Stimulated activated CD8-positive, alpha-beta memory T cell treated with anti-CD3 and anti-CD28 coated beads, Interleukin-4, amount 100 ng/mL, for 1 hour (primary cell): ENCODE measurements at places on chromosomes 5 and 9.

DNA sequence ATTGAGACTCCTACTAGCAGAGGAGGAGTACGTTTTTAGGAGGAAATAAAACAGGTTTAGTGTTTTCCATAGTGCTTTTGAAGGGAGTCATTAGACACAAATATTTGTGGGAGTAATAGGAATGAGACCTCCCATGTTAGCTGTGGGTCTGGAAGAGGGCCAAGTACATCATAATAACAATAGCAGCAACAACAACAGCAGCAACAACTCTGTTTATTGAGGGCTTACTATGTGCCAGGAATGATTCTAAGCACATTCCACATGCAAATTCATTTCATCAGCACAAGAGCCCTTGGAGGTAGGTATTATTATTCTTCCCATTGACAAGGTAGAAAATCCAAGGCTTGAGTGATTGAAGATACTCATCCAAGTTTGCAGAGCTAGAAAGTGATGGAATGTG lies 384.2 kb upstream of the RPS23 start:
- DNase-seq: no peak

DNA sequence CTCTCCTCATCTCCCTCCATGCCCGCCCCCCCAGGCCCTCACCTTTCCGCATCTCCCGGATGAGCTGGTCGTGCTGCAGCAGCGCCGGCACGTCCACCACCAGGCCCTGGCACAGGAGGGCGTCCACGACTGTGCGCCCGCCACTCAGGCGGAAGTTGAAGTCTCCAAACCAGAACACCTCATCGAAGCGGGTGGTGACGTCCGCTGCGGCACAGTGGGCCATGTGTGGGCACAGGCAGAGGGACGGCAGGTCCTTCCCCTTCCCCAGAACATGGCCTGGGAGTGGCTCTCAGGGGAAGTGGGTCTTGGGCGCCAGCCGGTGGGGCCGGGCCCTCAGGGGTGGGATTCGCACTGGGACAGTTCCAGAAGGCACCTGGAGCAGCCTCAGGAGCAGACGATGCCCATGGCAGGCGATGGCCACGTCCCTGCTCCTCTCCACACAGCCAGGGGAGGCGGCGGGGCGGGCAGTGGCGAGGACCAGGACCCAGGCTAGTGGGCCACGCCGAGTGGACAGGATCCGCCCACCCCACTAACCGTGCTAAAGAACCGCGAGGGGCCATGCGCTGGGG lies 7.8 kb downstream of the INPP5E start:
- DNase-seq: no peak

DNA sequence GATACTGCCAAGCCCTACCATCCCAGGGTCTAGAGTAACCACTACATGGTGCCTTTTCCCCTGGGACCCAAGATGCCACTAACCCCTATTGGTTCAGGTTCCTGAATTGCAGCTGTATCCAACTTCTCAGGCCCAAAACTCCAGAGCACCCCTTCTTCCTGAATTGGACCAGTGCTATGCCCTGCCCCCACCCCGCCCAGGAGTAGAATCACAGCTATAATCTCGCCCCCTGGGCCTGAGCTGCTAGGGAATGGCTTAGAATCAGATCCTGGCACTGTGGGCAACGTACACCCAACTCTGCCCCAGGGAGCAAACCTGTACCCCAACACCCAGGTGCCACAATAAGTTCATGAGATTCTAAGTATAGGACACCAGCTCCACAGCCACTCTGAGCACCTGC lies 206.3 kb downstream of the CACNA1B start:
- DNase-seq: no peak

GRCh38 chr5:128424646-128425045 lies 113.4 kb downstream of the FBN2 start:
- DNase-seq: no peak

DNA sequence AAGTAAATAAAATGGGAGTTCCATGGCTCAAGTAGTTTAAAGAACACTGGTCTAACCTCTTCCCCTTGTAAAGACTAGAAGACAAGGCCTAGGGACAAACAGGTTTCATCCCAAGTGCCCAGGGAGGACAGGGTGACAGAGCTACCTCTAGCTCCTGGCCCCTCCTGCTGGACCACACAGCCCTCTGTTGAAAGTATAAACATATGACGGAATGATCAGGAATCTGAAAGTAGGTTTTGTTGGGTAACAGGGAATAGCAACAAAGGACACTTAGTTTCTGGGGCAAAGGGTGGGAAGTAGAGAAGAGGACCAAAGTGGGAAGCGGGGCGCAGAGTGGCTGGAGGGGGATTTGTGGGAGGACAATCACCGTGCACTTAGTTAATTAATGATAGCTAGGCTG lies 67.0 kb upstream of the DAB2IP start:
- no peak for DNase-seq

- DNase-seq: no peak
Measured at GRCh38 chr5:61532983-61533382, 200.9 kb downstream of the ZSWIM6 start.

DNA sequence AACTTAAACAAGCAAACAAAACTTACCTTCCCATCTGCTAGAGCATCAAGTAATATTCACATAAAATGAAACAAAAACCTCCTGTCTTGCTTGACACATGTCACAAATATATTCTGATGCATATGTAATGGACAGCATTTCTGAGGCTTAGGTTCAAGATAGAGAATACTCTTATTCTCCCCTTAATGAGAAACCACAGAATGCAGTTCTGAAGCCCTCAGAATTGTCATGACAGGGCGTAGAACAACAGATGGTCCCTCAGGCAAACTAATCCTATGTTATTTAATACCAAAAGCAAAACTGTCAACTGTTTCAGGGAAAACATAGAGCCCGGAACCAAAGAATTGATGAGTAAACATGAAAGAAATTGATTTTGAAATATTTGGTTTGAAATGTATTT lies 229.9 kb upstream of the RIOK2 start:
- DNase-seq: no peak

GRCh38 chr5:138458384-138458783 lies 6.9 kb upstream of the EGR1 start:
- no peak for DNase-seq

GRCh38 chr5:54531546-54531945 lies 14.0 kb downstream of the SNX18 start:
- no peak for DNase-seq

GRCh38 chr5:139605887-139606286 lies 42.3 kb upstream of the CXXC5 start:
- DNase-seq: no peak

- no peak for DNase-seq
Measured at GRCh38 chr9:134916161-134916665, 1.5 kb downstream of the FCN1 start.

DNA sequence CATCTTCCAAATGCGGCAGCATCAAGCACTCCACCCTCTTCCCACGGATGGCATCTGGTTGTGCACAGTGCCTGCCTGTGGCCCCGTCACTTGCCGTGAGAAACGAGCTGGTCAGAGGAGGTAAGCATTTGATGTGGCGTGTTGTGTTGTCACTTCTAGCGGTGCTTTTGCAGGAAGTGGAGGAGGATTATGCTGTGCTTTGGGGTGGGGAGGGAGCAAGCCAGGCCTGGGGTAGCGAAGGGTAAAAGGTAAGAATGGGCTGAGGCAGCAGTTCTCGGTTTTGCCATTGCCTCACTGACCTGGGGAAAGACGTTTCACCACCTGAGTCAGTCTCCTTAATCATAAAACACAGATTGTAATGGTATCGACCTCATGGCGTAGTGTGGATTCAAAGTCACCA lies 2.3 kb upstream of the POMT1 start:
- DNase-seq: peak; percentile 20

GRCh38 chr5:160001457-160001856 lies 7.5 kb upstream of the TTC1 start:
- no peak for DNase-seq

GRCh38 chr5:98840946-98841345 lies 67.5 kb downstream of the RGMB start:
- no peak for DNase-seq

DNA sequence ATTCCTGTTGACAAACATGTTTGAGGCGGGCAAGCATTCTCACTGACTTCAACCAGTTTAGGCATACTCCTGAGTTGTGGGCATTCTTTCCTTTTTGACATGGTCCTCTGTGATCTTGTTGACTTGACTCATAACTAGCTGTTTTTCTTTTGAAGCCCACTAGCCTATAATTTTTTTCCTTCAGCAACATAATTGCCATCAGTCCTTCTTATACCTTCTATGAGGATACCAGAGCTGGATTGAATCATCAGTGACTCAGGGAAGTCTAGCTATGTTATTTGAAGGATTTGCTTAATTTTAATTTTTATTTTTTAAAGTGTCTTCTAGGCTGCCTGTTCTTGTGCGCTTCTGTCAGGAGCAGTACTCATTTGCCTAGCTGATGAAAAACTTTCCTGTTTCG lies 259.5 kb downstream of the NR3C1 start:
- no peak for DNase-seq

- DNase-seq: no peak
Measured at GRCh38 chr9:124297551-124297901, 39.8 kb downstream of the NEK6 start.

DNA sequence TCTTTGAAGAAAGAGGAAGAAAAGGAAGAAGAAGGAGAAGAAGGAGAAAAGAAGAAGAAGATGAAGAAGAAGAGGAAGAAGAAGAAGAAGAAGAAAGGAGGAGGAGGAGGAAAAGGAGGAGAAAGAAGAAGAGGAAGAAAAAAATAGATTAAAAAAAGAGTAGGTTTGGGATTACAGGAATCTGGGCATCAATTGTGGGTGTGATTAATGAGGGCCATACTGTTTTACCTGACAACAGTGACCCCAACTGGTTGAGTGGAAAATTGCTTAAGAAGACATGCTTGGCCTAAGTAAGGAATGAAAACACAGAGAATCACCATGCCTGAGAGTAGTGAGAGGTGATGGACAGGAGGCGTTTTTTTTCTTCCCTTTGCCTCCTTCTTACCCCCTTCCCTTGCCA lies 114.6 kb downstream of the FAM170A start:
- no peak for DNase-seq

- DNase-seq: no peak
Measured at GRCh38 chr5:72673623-72674022, 142.8 kb upstream of the TNPO1 start.

- DNase-seq: no peak
Measured at GRCh38 chr9:112308588-112308987, 24.8 kb downstream of the PTBP3 start.

- DNase-seq: no peak
Measured at GRCh38 chr5:139849942-139850341, 54.3 kb downstream of the PSD2 start.

- no peak for DNase-seq
Measured at GRCh38 chr5:112861638-112861985, 525 bp downstream of the SRP19 start.

DNA sequence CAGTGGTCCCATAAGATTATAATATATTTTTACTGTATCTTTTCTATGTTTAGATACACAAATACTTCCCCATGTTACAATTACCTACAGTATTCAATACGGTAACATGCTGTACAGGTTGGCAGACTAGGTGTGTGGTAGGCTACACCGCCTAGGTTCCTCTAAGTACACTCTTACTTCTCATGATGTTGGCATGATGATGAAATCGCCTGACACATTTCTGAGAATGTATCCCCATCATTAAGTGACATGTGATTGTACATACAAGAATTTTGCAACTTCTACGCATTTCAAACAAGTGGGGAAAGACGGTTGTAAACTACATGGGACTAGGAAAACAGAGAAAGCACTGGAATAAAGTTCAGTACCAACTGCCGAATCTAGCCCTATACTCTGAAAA lies 53.3 kb downstream of the SETX start:
- no peak for DNase-seq

GRCh38 chr9:115126404-115126803 lies 8.4 kb upstream of the TNC start:
- DNase-seq: no peak

- DNase-seq: no peak
Measured at GRCh38 chr5:123700624-123701287, 188.8 kb downstream of the CSNK1G3 start.

- DNase-seq: no peak
Measured at GRCh38 chr5:96459313-96460121, 26.5 kb upstream of the PCSK1 start.

GRCh38 chr5:79456400-79456799 lies 57.5 kb downstream of the HOMER1 start:
- no peak for DNase-seq

DNA sequence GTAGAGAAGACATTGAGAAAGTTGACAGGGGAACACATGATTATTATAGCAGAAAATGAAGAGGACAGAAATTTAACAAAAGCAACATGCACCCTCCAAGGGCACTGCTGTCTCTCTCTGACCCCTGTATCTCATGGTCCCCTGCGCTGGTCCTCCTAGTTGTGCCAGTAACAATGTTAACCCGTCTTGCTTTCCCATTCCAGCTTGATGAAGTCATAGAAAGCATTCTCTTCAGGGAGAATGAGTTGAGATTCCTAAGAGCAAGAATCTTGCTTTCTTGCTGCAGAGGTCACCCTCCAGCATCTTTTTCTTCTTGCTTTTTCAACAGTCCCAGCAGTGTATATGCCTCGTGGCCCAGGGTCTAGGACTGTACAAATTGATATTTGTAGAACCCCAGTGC lies 279.6 kb upstream of the ADAMTSL1 start:
- no peak for DNase-seq

DNA sequence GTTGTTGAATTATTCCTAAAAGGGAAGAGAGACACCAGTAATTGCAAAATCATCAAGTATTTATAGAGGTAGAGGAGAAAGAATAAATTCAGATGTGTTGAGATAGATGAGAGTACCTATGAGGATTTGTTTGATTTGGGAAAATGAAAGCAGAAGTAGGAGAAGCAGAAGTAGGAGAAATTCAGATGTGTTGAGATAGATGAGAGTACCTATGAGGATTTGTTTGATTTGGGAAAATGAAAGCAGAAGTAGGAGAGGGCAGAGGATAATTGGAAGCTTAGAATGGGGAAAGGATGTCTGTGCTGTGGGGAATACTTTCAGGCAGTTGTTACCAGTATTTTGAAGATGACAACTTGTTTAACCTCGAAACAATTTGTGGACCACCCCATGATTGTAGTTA lies 35.1 kb upstream of the ZCCHC7 start:
- no peak for DNase-seq

DNA sequence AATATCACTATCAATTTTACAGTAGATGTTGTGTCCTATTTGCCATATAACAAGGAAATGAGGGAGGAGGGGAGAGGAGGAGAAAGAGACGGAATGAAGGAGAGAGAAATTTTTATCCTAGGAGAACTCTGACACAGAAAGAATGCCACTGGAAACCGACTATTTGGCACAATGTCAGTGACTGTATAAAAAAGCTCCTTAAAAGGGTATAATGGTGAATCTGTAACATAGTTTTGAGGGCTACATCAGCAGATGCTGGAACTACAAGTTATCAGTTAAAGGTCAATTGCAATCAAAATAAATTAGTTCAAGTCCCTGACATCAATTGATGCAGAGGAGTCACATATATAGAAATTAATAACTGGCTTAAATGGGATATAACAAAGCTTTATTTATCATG lies 5.7 kb downstream of the EDIL3 start:
- no peak for DNase-seq

- DNase-seq: no peak
Measured at GRCh38 chr9:124808246-124808956, 31.5 kb downstream of the OLFML2A start.

GRCh38 chr5:151223447-151224264 lies at the start of gene CCDC69:
Gene CCDC69 (minus strand): TSS chr5:151224092. CDS start chr5:151223970, 122 bp downstream.
- DNase-seq: no peak
